ENCODE measurements at places on chromosomes 6 and 20. TPM values are rescaled to one million over a fixed set of nuclear protein-coding genes. Genes with fewer than 3 reads are reported as not detected.

DNA sequence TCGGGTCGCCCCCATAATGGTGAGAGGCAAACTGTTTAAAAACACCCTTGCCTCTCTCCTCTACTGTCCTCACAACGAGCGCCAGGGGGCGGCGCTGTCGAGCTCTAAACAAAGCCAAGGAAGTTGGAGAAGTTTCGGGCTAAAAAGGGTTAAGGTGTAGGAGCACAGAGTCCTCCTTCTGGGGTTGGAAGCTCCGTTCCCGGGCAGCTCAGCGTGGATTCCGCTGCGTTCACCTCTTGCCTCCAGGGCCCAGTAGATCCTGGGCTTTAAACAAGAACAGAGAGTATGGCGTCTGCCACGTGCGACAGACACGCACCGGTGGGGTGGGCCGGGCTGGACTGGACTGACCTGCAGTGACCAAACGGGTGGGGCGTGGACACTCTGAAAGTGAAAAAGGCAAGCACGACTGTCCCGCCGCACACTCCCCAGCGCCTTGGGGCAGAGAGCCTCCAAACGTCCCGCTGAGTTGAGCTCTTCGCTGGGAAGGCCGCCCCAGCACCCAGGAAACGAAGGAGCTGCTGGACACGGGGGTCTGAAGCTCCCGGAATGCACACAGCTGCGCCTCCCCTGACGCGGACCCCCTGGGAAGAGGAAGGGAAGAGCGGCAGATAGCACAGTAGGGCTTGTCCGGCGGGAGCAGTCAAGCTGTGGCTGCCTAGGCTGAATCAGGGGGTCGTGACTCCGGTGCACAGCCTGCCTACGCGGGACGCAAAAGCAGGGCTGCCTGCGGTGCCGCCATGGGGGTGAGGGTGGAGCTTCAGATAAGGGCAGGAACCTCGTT lies 1.6 kb upstream of the THBD start:
- H3K27ac ChIP-seq = peak overlapping the region; percentile 36
- peak; percentile 67 for DNase-seq
- no peaks in the 10 kb centered on the region for H3K36me3 ChIP-seq
- no peaks in the 10 kb centered on the region for H3K27me3 ChIP-seq

GRCh38 chr6:168711049-168711640 lies 270.2 kb downstream of the SMOC2 start:
- H3K4me3 ChIP-seq = no peak overlapping the region
- H3K36me3 ChIP-seq = no peaks in the 10 kb centered on the region
- H3K4me1 ChIP-seq = peaks cover under 1% of the 10 kb centered on the region
- DNase-seq = no peak
- H3K27ac ChIP-seq = no peak overlapping the region

GRCh38 chr6:84222426-84222825 lies 5.0 kb downstream of the CEP162 start:
- H3K36me3 ChIP-seq = no peaks in the 10 kb centered on the region
- H3K4me1 ChIP-seq = peaks cover 1% of the 10 kb centered on the region
- no peak overlapping the region for H3K27ac ChIP-seq
- no peaks in the 10 kb centered on the region for H3K27me3 ChIP-seq
- H3K4me3 ChIP-seq = no peak overlapping the region

DNA sequence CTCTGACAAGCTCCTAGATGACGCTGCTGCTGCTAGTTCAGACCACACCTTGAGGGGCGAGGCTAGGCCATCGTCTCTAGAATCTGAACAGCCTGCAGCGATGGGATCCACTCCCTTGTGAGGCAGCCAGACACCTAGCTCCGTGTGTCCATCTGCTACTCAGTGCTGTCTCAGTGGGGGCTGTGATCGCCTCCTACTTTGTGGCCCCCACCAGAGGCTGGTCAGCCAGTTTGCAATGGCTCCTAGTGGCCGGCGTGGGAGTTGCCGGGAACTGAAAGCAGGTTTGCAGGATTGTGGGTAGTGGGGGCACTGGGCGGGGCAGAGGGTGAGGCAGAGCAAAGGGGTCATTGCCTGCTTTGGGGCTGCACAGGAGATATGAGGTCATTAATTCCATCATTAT lies 2.8 kb downstream of the CCN5 start:
- H3K36me3 ChIP-seq = no peaks in the 10 kb centered on the region
- H3K27ac ChIP-seq = peak overlapping the region; percentile 43
- peaks cover 33% of the 10 kb centered on the region for H3K4me1 ChIP-seq
- no peaks in the 10 kb centered on the region for H3K27me3 ChIP-seq

DNA sequence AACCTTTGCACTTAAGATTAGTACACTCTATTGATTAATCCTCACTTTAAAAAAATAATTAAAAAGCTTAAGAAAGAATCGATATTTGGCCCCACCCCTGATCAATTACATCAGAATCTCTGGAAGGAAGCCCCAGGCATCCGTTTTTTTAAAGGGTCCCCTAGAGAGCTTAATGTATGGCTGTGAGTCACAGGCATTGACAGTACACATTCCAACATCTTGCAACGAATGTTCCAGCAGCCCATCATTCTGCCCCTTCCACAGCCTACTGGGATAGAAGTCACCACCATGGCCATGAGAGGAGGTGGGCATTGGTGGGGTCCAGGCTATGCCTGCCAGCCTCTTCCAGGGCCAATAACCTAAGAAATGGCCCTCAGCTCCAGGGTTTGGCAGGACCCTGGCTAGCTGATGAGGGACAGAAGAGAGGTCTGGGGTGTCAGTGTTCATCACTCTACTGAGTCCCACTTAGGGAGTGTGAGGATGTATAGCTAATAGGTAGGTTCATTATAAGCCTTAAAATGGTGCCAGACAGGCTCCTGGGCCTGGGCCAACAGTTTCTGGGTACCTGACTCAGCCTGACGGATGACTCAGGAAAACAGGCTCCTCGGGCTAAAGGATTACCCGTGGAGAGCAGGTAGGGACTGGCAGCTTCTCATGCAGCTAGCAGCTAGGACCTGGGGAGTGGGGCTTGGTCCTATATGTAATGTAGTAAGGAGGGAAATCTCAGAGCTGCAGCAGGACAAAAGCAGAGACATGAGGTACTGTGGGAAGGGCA lies 40.4 kb downstream of the MDGA1 start:
- no peak overlapping the region for H3K4me3 ChIP-seq

DNA sequence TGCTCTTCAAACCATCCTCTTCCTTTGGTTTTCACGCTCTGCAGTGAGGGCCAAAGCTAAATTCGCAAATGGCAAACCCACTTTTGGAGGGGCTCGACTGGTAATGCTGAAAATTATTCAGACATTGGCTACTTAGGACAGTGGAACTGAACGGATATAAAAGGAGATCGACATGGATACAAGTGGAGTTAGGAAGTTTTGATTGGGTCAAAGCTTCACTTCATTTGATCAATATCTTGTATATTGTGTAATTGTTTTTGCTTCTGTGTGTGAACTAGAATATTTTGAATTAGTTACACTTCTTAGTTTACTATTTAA lies 1.2 kb downstream of the FAM8A1 start:
- no peaks in the 10 kb centered on the region for H3K27me3 ChIP-seq
- DNase-seq = no peak
- peaks cover 4% of the 10 kb centered on the region for H3K4me1 ChIP-seq
- peak overlapping the region; percentile 96 for H3K27ac ChIP-seq
- peak overlapping the region; percentile 73 for H3K4me3 ChIP-seq

- no peak overlapping the region for H3K4me3 ChIP-seq
- no peak overlapping the region for H3K27ac ChIP-seq
- no peaks in the 10 kb centered on the region for H3K36me3 ChIP-seq
- H3K27me3 ChIP-seq = peaks cover 2% of the 10 kb centered on the region
- H3K4me1 ChIP-seq = no peaks in the 10 kb centered on the region
Measured at GRCh38 chr6:65964261-65964660, 257.2 kb upstream of the EYS start.

GRCh38 chr6:148203970-148204369 lies 138.7 kb upstream of the SASH1 start:
- no peak for DNase-seq
- H3K4me3 ChIP-seq = no peak overlapping the region
- peaks cover 12% of the 10 kb centered on the region for H3K4me1 ChIP-seq
- H3K36me3 ChIP-seq = no peaks in the 10 kb centered on the region
- H3K27me3 ChIP-seq = no peaks in the 10 kb centered on the region

DNA sequence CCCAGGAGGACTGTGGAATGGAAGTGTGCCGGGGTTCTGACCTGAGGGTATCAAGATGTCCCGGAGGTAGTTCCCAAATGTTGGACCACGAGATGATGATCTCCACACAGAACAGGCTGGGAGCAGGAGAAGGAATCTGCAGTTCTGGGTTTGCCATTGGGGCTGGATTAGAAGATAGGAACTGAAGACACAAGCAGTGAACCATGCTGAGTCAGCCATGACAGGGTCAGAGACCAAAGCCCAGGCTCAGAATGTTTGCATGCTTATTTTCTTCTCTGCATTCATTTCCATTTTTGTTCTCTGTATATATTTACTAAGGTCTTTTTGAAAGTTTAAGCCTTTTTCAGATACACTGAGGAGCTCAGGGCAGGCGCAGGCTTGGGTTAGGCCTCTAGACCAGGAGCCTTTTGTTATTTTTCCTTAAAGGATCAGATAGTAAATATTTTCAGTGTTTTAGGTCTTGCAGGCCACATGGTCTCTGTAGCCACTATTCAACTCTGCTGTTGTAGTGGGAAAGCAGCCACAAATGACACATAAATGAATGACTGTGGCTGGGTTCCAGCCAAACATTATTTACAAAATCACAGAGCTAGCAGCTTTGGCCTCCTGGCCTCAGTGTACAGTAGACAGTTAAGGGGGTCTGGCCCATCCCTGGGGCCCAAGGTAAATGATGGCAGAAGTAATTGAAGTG lies 28.5 kb downstream of the SLC35D3 start:
- H3K36me3 ChIP-seq = no peaks in the 10 kb centered on the region
- H3K27me3 ChIP-seq = no peaks in the 10 kb centered on the region
- no peak overlapping the region for H3K4me3 ChIP-seq

DNA sequence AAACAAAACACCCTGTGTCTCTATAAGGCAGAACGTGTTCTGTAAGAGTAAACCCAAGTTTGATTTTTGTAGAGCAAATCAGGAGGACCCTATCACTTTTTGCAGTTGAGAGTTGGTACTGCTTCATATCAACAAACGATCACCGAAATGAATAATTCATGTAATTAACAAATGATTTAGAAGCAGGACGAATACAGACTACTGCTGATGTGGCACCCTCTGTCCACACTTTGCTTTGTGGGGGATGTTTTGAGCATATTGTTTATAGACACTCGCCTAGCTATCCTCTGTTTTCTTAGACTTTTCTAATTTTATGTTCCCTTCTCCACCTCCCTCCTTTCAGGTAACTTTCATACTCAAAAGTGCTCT lies 1.5 kb downstream of the CD2AP start:
- no peaks in the 10 kb centered on the region for H3K36me3 ChIP-seq
- peaks cover 3% of the 10 kb centered on the region for H3K4me1 ChIP-seq
- H3K27me3 ChIP-seq = no peaks in the 10 kb centered on the region
- no peak for DNase-seq

DNA sequence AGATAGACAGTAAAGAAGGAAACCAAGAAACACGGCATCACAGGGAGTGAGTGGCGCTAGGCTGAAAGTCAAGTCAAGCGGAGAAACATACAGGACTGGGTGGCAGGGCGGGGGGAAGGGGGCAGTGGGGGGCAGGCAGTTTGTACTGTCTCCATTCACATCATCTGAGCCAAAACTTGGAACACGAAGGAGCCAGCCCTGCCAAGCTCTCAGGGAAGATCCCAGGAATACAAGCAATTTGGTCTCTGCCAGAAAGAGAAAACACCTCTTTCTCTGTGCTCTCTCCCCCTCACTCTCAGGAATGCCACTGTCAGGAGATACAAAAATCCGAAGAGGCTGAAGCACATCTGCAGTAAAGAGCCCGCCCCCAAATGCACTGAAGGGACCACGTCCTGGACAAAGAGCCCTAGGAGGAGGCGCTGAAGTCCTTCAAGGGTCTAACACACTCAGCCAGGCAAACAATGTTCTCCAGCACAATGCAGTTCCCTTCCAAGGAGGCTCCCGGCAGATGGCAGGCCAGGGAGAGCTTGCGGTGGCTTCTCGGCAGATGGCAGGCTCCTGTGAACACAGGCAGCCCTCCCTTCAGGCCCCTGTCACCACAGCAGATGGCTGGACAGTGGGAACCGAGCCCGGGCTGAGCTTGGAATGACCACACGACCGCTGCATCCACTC lies 90.0 kb downstream of the ATP9A start:
- peak; percentile 77 for DNase-seq
- H3K4me3 ChIP-seq = no peak overlapping the region
- H3K27me3 ChIP-seq = no peaks in the 10 kb centered on the region
- no peak overlapping the region for H3K27ac ChIP-seq

- no peaks in the 10 kb centered on the region for H3K27me3 ChIP-seq
- no peak overlapping the region for H3K4me3 ChIP-seq
- no peaks in the 10 kb centered on the region for H3K4me1 ChIP-seq
- H3K27ac ChIP-seq = no peak overlapping the region
- no peaks in the 10 kb centered on the region for H3K36me3 ChIP-seq
Measured at GRCh38 chr6:40408786-40409542, 178.2 kb downstream of the LRFN2 start.

REV3L gene
- 35.2 TPM for total RNA-seq

WFDC12 gene
- not detected for total RNA-seq

DDR1 gene
- total RNA-seq = 106 TPM

MAFB gene
- total RNA-seq = 11.9 TPM
